Left ventricle myocardium superior (tissue), 1 donor: ENCODE measurements at places on chromosomes 2 and 18.

DNA sequence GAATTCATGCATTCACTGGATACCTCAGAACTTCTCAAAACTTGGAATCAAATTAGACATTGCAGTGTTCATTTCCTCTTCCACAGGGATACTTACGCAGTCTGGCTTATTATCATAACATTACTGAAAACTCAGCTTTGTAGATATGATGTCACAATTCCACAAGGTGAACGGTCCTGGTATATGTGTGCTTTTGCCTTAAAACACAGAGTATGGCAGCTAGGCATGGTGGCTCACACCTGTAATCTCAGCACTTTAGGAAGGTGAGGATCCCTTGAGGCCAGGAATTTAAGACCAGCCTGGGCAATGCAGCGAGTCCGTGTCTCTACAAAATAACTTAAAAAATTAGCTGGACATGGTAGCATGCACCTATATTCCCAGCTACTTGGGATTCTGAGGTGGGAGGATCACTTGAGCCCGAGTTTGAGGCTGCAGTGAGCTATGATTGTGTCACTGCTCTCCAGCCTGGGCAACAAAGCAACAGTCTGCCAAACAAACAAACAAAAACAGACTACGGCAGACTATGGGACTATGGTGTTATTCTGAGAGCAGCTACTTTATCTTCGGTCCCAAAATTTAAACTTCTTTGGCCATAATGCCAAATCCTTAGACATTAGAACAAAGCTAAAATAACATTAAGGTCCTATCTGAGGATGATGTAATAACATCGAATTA lies 1191.9 kb upstream of the SLC39A10 start:
- no peak for DNase-seq

- DNase-seq = no peak
Observed at GRCh38 chr18:63322908-63323634, 3.5 kb upstream of the BCL2 start.

GRCh38 chr2:64040161-64040560 lies 20.9 kb upstream of the VPS54 start:
- no peak for DNase-seq

DNA sequence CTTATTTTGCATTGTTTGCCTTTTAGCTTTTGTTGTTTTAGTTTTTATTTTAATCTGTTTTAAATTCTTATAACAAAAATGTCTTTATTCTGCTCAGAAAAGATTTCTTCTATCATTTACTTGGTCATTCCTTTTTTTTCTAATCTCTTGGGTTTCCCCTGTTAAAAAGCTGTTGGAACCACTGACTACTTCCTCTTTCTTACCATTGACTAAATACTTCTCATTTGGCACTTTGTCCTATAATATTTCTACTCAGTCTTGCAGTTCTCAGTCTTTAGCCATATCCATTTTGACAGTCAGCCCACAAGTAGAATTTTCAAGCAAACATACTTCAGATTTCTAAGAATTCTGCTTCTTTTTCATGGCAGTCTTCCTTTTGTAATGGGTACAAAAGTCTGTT lies 567.2 kb downstream of the SATB2 start:
- DNase-seq = no peak

DNA sequence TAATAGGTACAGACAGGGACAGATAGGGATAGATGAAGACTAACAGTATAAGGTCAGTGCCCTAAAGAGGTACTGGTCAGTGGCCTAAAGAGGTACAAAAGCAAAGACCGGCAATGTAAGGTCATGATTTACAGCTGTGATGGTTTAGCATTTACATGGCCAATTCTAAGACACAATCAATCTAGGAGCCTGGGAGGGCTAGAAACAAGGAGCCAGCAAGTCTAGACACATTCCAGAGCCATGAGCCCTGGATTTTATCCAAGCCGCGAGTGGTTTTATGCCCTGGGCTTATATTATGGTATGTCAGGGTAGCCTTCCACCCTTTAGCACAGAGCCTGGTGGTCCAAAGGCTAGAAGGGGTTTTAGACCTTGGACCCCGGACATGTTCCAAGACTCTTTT lies 124.2 kb downstream of the CBLN2 start:
- DNase-seq = no peak

GRCh38 chr2:8514796-8515758 lies 166.8 kb upstream of the ID2 start:
- DNase-seq = peak; percentile 46

GRCh38 chr2:231297108-231297908 lies 98.2 kb upstream of the B3GNT7 start:
- DNase-seq = peak; percentile 75

DNA sequence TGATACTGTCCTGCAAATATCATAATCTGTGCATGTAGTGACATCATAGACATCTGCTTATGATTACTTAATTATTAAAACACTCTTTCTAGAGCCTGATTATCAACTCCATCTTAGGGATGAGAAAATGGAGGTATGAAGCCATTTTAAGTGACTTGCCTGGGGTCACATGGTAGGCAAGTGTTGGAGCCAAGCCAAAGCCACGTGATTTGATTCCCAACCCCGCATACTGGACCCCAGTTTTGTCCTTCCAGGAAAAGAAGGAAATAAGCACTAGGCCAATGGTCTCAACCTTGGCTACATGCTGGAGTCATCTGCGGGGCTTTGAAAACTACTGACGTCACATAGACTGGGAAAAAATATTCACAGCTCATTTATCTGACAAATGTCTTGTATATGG lies 19.6 kb upstream of the SEH1L start:
- DNase-seq = no peak

GRCh38 chr2:146666340-146666739 lies 1178.5 kb upstream of the ACVR2A start:
- no peak for DNase-seq

- DNase-seq = no peak
Observed at GRCh38 chr18:532018-532417, 31.5 kb upstream of the COLEC12 start.

DNA sequence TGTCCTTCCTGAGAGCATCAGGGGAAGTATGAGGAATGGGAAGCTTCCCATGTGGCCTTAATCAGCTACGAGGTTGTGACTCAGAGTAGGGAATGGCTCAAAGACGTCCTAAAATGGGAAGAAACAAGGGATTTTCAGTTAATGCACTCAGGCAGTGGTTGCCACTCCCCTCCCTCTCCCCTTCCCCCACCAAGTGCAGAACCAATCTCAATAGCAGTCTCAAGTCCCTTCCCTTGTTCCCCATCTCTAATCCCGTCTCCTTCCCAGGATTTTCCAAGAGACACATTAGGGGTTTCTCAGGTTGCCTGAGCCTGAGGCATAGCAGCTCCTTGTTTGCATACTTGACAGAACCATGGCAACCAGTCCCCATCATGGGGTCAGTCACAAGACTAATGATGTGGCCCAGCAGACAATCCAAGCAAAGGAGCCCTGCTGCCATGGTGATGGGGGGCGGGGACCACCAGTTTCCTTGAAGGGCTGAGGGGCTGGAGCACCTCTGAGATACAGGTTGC lies 18.2 kb upstream of the RESP18 start:
- no peak for DNase-seq

- no peak for DNase-seq
Observed at GRCh38 chr18:55529581-55529980, 58.4 kb downstream of the TCF4 start.

GRCh38 chr18:46324087-46324955 lies 220.1 kb downstream of the HAUS1 start:
- DNase-seq = no peak

DNA sequence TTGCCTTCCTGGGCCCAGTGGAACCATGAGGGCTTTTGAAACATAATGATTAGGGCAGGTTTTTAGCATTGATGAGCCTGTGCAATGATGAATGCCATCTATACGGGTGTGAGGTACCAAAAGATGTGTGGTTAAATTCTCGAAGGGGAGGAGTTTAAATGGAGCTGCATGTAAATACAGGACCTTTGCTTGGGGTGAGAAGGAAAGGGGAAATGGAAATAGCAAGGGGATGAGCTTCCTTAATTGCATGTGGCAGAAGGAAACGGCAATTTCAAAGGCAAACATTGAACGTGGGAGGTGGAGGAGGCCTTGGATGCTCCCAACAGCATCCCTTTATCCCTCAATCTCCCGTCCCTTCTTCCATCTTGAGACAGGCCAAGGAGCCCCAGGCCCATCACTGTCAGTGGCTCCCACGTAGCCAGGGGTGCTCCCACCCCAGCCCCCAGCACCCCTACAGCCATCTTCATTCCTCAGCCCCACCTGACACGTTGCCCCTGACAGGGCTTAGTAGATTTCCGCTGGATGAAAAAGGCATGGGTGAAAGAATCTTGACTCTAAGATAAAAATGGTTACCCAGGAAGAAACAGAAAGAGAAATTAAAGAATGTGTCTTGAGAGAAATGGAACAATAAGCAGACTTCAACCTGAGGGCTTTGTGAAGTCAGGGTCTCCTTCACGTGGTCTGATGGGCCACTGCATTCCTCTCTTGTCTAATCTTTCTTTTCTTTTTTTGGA lies 32.5 kb downstream of the INPP5D start:
- DNase-seq = no peak

- no peak for DNase-seq
Observed at GRCh38 chr2:151357359-151357758, at the start of gene TNFAIP6. TSS of gene TNFAIP6 (plus strand) at chr2:151357592. CDS start at chr2:151357667, 75 bp downstream.

- DNase-seq = peak; percentile 70
Observed at GRCh38 chr2:158969715-158970240, 1.3 kb downstream of the TANC1 start.
